T-helper 1 cell (primary cell): ENCODE measurements at places on chromosomes 3 and 15.

GRCh38 chr3:127805026-127805753, 17.1 kb downstream of the MGLL start:
- no peak for DNase-seq

DNA sequence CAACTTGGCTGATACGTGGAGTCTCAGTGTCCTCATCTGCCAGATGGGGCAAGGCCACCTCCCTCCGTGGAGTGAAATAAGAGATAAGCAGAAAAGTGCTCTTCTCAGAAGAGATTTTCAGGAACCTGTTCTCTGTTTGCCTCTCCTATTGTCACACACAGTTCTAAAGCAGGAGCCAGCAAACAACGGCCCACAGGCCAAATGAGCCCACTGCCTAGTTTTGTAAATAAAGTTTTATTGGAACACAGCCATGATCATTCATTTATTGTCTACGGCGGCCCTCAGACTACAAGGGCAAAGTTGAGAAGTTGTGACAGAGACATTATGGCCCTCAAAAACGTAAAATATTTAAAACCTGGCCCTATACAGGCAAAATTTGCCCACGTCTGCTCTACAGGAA, 256.8 kb upstream of the IGF1R start:
- no peak for DNase-seq

- no peak for DNase-seq
Observed at GRCh38 chr3:181793006-181793405, 81.3 kb downstream of the SOX2 start.

GRCh38 chr15:57306161-57306943, 70.0 kb upstream of the CGNL1 start:
- DNase-seq, result peak; percentile 71

GRCh38 chr3:184506561-184506991, 55.0 kb upstream of the EPHB3 start:
- no peak for DNase-seq

DNA sequence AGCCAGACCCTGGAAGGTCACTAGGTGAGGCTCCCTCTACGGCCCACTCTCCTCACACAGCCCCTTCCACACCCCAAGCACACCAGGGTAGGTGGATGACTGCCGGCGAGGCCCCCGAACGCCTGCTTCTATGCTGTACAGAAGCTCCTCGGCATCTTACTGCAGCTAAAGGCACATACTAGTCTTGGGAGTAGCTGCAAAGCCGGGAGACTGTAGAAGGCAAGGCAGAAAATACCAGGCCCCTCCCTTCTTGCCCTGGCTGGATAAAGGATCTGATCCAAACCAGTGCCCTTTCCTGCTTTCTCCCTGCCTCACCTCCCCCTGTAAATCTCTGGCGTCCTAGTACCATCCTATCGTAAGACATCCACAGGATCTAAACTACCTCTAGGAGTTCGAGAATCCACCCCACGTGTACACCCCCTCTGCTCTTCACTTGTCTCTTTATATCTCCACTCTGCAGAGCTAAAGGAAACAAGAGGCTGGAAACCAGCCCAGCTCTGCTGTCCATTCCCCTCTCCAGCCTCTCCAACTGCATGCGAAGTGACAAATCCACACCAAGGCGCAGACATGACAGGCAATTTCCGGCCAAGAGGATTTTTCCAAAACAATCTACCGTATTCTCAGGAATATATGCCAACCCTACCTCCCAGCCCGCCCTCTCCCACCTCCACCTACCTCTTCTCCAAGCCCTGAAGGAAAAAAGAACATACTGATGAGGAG, 11.8 kb downstream of the TNK2 start:
- DNase-seq, result no peak

GRCh38 chr15:69557707-69558409, 105.2 kb downstream of the RPLP1 start:
- no peak for DNase-seq

DNA sequence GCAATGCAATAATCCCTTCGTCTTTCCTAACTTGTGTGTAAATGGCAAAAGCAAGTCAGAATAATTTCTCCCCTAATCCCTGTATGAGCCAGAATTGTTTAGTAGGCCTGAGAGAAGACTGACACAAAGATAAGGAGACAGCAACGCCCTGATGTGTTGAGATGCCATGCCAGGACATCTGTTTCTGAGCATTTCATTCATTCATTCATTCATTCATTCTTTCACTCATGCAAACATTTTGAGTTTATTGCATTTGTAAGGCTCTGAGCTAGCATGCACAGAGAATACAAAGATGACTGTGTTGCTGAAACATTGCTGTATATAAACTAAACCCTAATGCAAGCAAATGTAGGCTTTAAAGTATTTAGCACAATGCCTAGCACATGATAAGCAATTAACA, 127.4 kb downstream of the TMCC1 start:
- DNase-seq, result no peak

DNA sequence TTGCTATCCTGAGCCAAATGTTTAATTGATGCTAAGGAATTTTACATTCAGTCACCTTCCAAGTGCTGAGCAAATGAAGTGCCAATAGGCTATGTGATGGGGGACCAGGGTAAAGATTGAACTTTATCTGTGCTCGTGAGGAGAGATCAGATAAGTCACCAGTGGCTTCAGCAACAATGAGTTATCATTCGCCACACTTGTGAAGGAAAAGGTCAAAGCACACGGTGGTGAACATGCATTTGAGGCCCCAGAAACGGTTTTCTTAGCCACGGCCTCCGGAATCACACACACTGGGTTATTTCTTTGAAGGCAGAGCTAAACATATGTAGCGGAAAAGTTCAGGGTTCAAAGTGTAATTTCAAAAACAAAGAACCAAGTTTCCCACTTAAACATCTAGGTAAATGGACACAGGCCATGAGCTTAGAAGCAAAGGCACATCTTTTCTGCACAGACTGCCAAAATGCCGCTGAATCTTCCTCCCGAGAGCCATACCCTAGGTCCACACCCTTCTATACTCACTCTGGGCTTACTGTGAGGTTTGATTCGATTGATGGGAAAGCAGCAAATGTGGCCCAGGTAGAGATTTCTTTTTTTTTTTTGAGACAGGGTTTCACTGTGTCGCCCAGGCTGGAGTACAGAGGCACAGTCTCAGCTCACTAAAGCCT, 268.5 kb downstream of the SHQ1 start:
- DNase-seq, result no peak

DNA sequence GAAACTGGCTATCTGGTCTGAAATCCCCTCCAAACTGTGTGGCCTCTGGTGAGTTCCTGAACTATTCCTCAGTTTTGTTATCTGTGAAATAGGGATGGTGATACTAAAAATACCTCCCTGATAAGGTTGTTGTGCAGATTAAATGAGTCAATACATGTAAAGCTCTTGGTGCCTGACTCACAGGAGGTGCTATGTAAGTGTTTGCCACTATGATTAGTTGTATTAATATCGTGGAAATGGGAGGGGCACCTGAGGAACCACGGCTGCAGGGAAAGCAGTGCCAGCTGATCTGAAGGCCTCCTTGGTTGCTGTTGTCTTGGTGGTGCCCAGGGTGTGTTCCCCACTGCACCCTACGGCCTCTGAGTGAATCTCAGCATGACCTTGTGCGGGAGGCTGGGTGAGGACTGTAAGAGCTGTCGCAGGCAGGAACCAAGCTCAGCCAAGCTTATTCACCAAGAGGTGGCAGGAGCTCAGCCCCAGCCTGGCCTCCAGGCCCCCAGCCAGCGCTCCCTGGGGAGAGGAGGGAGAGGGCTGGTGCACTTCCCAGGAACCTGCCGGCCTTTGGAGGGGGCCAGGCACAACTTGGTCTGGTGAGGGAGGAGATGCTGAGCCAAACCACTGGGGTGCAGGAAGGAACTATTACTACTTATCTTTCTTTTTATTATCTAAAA, 44.8 kb upstream of the CCDC174 start:
- no peak for DNase-seq
